Activated naive CD4-positive, alpha-beta T cell (primary cell): ENCODE measurements at places on chromosomes 1 and 21.
A peak's percentile ranks its signal among the peaks of the same experiment; 100 is the strongest.

DNA sequence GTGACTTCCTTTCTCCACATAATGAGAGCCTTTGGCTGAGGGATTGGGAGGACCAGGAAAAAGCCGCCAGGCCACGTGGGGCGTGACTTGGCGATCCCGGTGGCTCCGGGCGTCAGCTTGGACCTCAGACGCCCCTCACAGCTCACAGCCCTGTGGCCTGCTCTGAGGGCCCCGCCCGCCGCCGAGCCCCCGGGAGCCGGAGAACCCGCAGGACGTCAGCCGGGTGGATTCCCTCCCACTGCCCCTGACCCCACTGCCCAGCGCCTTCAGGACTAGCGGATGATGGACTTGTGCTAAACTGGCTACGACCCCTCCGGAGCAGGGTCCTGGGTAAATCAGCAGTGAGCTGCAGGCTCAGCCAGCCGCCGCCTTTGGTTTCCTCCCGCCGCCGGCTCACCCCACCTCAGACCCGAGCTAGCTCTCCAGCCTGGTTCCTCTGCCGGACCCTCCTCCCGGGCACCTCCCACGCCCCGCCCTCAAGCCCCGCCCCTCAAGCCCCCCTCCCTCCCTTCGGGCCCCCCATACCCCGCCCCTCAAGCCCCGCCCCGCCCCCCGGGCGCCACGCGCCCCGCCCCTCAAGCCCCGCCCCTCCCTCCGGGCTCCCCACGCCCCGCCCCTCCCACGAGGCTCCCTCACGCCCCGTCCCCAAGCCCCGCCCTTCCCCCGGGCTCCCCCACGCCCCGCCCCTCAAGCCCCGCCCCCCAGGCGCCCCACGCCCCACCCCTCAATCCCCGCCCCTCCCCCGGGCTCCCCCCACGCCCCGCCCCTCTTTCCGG, 10.0 kb upstream of the FAAP20 start:
- DNase-seq: peak; percentile 96

- DNase-seq: no peak
These were observed 165.1 kb downstream of the SLC45A1 start for GRCh38 chr1:8482979-8483381.

DNA sequence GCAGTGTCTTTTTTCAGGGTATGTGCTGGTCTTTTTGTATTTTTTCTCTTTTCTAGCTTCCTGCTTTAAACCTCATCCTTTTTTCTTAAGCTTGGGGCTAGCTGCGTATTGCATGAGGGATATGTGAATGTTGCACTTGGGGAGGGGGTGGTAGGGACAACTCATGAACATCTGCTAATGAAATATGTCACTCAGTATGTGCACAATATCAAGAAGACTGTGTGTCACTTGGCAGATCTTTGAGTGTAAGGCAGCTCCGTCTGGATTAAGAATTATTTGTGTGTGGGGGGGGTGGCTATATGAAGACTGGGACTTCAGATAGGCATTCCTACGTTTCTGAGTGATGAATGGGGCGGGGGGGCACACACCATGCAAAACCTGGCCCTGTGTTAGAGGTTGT, 170.4 kb upstream of the CACNA1E start:
- DNase-seq: no peak

DNA sequence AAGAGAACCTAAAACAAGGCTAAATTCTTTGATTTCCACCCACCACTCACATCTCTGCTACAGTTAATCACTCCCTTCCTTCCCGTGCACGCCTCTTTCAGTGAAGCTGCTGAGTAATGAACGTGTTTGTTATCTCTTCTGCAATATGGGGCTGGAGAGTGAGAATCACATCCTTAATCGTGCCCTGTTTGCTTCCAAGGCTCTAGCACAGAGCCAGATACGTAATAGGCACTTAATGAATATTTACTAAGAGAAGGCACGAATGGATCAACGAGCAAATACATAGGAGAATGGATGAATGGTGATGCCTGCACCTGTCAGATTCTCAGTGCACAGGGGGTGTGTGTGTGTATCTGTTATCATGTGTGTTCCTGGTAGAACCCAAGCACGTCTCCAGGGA, 22.1 kb upstream of the FAM43B start:
- no peak for DNase-seq

DNA sequence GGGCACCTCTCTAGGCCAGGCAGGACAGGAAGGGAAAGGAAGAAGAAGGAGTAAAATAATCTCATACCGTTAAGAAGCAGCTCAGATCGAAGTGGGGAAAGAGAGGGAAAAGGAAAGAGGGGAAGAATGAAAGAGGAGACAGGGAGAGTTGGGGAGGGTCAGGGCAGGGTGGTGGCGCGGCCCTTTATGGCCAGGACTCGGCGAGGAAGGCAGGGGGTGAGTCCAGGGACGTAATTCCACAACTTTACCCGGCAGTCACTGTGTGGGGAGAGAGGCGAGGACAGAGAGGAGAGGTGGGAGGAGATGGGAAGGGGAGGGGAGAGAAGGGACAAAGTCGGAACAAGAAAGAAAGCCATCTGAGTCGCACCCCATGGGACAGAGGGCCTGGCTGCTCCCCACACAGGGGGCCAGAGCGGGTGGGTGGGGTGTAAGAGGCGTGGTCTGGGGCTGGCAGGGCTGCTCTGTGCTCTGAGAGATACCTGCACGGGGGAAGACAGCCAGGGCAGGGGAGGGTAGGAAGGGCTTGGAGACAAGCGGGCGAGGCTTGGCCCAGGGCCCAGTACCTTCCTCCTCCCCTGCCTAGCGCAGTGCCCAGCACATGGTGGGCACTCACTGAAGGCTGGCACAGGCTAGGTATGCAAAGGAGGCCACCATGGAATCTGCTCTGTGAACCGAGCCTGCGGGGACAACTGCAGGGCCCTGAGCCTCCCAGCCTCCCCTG, 49.4 kb downstream of the KIF21B start:
- DNase-seq: no peak

GRCh38 chr1:154407198-154408091, 2.3 kb downstream of the IL6R start:
- DNase-seq: no peak

DNA sequence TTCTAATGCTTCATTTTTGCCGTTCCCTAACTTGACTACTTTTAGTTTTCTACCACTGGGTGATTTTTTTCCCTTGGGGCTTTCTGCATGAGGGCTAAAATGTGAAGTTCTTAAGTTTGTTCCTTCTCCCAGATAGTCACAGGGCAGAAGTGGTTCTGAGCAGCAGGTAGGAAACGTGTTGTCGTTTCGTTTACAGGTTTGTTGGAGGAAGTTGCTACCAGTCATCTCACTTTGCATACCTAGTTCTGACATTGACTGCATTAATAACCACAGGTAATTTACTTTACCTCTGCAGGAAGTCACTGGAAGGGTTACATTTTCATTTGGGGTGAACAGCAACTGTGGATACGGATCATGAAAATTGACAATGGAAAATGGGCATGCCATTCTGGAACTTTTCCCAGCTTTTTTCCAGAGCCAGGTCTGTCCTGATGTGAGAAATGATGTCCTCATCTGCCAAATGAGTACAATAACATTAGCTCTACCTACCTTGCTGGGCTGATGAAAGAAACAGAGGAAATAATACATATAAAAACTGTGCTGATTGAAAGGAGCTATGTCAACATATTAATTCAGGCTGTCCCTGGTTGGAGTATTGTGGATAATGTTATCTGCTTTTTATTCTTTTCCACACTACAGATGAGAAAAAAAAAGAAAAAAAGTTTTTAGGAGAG, 94.2 kb downstream of the DISC1 start:
- DNase-seq: no peak

DNA sequence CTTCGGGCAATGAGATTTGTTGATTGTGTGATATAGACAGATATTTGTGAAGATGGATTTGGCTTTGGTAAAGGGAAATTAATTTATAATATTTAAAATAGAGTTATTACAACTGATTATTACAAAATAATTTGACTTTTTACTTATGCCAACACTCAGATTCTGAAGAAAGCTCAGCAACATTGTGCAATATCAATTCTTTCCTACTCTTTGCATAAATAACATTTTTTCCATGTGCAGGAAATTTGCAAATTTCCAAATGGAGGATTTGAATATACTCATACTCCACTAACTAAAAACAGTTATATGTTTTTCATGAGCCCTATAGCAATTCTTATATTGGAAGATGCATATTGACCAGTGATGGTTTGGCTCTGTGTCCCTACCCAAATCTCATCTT, 676.4 kb upstream of the ADAMTS5 start:
- no peak for DNase-seq

- DNase-seq: no peak
These were observed 38.5 kb upstream of the ACTRT2 start for GRCh38 chr1:2982615-2983318.

DNA sequence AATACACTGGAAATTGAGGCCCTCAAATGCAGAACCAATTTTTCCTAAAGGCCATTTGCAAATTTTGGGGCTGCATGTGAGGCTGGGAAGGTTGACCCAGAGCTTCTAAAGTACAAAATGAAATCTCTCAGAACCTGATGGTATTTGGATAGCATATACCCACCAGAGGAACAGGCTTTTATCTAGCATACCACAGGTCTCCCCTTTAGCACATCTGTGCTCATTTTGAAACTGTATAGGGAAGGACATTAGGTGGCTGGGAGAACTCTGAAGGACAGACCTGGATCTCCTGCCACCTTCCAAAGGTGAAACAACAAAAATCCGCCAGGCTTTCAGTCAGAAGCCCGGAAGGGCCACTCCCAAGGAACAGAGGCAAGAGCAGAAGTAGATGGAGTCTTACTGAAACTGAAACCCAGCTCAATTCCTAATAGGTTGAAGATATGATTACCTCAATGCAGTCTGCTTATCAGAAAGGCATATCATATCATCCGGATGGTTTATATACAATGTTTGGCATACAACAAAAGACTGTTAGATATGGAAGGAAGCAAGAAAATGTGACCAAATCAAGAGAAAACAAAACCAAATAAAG, 11.6 kb downstream of the CD55 start:
- DNase-seq: no peak

DNA sequence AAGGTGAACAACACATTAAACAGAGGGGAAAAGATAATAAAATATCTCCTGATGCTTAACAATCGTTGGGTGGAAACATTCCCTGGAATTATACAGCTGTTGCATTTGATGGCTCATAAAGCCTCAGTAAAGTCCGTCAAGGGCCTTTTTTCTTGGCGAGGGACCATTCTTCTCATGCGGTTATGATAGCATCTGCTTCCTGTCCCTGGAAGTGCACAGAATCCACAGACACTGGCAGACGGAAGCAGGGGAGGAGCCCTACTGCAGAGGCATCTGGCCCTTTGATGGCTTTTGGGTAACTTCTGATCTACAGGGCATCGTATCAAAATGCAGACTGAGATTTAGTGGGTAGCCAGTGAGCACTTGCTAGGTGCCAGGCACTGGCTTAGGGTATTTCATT, 286.9 kb downstream of the KIF26B start:
- no peak for DNase-seq

GRCh38 chr1:228104526-228105269, 1.6 kb upstream of the C1orf35 start:
- DNase-seq: no peak

- no peak for DNase-seq
These were observed 26.6 kb upstream of the MED18 start for GRCh38 chr1:28302247-28302646.
